Adrenal gland (tissue), 19 donors: ENCODE measurements at places on chromosomes 7 and 10.

DNA sequence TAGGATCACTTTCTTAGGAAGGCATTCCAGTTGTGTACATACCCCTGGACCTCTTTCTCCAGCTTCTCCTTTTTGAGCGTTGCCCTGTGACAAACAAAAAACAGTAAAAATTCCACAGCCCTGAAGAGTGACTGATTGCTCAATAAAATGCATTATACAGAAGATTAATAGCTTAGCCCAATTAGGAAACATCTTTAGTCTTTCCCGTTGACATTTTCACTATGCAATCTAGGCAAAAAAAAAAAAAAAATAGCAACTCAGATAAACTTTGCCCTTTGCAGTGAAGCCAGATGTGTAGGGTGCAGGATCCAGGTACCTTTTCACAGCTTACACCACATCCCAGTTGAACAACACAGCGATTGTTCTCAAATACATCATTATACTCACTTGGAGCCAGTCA is 17.9 kb downstream of the COL28A1 start:
- no peaks in the 10 kb centered on the region for H3K4me1 ChIP-seq
- H3K4me3 ChIP-seq, result no peak overlapping the region
- no peak overlapping the region for H3K27ac ChIP-seq
- no peaks in the 10 kb centered on the region for H3K27me3 ChIP-seq
- no peaks in the 10 kb centered on the region for H3K36me3 ChIP-seq

GRCh38 chr7:44995555-44996493 is 4.2 kb upstream of the CCM2 start:
- no peak for DNase-seq
- no peaks in the 10 kb centered on the region for H3K36me3 ChIP-seq
- H3K27ac ChIP-seq, result no peak overlapping the region
- peaks cover 10% of the 10 kb centered on the region for H3K4me1 ChIP-seq
- H3K27me3 ChIP-seq, result no peaks in the 10 kb centered on the region
- no peak overlapping the region for H3K4me3 ChIP-seq

GRCh38 chr10:3727268-3727667 is 57.7 kb downstream of the KLF6 start:
- H3K4me1 ChIP-seq, result no peaks in the 10 kb centered on the region
- no peak for DNase-seq
- H3K36me3 ChIP-seq, result no peaks in the 10 kb centered on the region
- no peak overlapping the region for H3K27ac ChIP-seq
- no peak overlapping the region for H3K4me3 ChIP-seq

DNA sequence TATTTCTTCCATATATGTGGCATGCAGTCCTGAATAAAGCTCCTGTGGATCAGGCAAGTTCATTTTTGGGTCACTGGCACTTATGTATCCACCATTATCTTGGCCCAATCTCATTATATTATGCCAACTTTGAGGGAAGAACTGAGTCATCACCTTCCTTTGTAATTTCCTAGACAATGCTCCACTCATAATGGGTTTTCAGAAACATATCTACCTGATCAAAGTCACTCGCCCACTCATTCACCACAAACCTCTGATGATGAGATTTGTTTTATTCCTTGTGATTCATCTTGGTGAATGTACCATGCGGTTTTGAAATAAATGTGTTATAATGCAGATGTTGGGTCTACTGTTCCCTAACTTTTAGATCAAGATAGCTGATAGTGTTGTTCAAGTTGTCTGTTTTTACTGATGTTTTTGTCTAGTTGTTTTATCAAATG is 525.8 kb downstream of the KIF20B start:
- no peaks in the 10 kb centered on the region for H3K4me1 ChIP-seq
- H3K4me3 ChIP-seq, result no peak overlapping the region
- H3K27ac ChIP-seq, result no peak overlapping the region
- H3K36me3 ChIP-seq, result no peaks in the 10 kb centered on the region
- DNase-seq, result no peak

- H3K27ac ChIP-seq, result no peak overlapping the region
- no peak for DNase-seq
- H3K4me1 ChIP-seq, result no peaks in the 10 kb centered on the region
- H3K27me3 ChIP-seq, result no peaks in the 10 kb centered on the region
Observed at GRCh38 chr7:43077732-43078391, 34.6 kb upstream of the HECW1 start.

DNA sequence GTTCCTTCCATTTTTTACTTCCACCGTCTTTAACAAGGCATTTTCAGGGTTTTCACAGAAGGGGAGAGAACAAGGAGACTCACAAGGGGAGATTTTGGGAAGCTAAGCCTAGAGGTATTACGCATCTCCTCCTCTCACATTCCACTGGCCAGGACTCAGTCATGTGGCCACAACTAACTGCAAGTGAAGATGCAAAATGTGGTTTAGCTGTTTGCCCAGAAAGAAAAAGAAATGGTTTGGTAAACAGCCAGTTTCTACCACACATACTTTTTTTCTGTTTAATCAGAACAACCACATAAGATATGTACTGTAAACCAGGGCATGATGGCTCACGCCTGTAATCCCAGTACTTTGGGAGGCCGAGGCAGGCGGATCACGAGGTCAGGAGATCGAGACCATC is 21.4 kb upstream of the HELLS start:
- no peaks in the 10 kb centered on the region for H3K27me3 ChIP-seq
- DNase-seq, result no peak
- H3K36me3 ChIP-seq, result no peaks in the 10 kb centered on the region

GRCh38 chr7:44711528-44711927 is 37.1 kb upstream of the ZMIZ2 start:
- H3K27me3 ChIP-seq, result no peaks in the 10 kb centered on the region
- H3K36me3 ChIP-seq, result no peaks in the 10 kb centered on the region
- no peak for DNase-seq
- H3K4me3 ChIP-seq, result no peak overlapping the region
- no peaks in the 10 kb centered on the region for H3K4me1 ChIP-seq

DNA sequence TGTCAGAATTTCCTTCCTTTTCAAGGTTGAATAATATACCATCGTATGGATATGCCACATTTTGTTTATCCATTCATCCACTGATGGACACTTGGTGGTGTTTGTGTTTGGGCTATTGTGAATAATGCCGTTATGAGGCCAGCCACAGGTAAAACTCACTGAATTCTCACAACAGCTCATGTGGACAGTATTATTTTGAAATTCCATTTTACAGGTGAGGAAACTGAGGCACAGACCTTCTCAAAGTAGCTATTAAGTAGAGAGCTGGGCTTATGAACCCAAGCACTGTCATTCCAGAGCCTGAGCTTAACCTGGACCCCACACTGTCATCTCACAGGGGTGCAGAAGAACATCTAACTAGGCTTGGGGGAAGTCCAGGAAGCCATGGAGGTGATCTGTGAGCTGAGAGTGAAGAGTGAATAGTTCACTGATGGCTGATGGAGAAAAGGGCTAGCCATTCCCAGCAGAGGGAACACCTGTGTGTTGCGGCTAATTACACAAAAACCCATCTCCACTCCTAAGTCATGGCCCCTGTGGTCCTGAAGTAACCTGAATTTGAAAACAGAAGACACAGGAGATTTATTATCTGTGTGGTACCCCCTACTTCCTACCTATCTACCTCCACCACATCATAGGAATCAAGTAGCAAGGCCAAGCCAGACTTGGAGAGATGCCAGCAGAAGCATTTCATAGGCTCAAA is 8.7 kb downstream of the INMT start:
- no peaks in the 10 kb centered on the region for H3K36me3 ChIP-seq
- H3K4me1 ChIP-seq, result peaks cover 10% of the 10 kb centered on the region
- H3K27ac ChIP-seq, result peak overlapping the region; percentile 62
- H3K27me3 ChIP-seq, result no peaks in the 10 kb centered on the region

- DNase-seq, result no peak
- H3K4me3 ChIP-seq, result no peak overlapping the region
- no peaks in the 10 kb centered on the region for H3K27me3 ChIP-seq
- H3K36me3 ChIP-seq, result no peaks in the 10 kb centered on the region
- no peak overlapping the region for H3K27ac ChIP-seq
- no peaks in the 10 kb centered on the region for H3K4me1 ChIP-seq
Observed at GRCh38 chr7:130254555-130254954, 12.1 kb upstream of the CPA2 start.

DNA sequence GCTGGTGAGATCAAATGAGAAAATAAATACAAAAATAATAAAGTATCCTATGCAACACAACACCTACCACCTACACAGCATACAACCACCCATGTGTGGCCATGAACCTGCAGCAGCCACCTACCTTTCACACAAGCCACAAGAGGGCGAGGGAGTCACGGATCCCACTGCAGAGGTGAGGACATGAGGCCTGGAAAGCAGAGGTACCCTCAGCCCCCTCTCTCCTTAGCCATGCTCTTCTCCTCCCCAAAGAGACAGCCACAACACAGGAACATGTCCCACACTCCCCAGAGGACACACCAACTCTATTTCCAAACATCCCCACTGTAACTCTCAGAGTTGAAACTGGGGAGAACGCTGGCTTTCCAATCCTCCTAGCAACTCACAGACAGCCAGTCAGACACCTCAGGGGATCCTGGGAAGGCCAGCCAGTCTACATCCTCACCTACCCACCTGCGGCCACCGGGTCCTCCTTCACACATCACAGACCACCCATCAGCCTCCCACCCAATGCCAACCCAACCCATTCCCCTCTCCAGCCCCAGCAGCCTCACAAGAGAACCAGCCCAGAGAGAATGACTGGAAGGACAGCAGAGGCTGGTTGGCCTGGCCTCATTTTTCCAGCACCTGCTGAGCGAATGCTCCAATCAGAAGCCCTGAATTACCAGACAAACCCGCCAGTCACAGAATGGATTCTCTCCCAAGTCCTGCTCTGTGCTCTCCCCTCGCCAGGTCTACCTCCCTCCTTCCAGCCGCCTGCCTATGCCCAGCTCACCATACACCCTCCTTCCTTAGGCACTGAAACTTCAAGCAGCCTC is 18.4 kb downstream of the DLG5 start:
- no peaks in the 10 kb centered on the region for H3K36me3 ChIP-seq
- DNase-seq, result no peak
- peaks cover 50% of the 10 kb centered on the region for H3K4me1 ChIP-seq
- H3K27ac ChIP-seq, result no peak overlapping the region

- no peak overlapping the region for H3K27ac ChIP-seq
- no peaks in the 10 kb centered on the region for H3K36me3 ChIP-seq
- H3K4me1 ChIP-seq, result peaks cover 3% of the 10 kb centered on the region
- H3K4me3 ChIP-seq, result no peak overlapping the region
- H3K27me3 ChIP-seq, result no peaks in the 10 kb centered on the region
- DNase-seq, result no peak
Observed at GRCh38 chr10:109931163-109931562, 7.9 kb upstream of the XPNPEP1 start.

DNA sequence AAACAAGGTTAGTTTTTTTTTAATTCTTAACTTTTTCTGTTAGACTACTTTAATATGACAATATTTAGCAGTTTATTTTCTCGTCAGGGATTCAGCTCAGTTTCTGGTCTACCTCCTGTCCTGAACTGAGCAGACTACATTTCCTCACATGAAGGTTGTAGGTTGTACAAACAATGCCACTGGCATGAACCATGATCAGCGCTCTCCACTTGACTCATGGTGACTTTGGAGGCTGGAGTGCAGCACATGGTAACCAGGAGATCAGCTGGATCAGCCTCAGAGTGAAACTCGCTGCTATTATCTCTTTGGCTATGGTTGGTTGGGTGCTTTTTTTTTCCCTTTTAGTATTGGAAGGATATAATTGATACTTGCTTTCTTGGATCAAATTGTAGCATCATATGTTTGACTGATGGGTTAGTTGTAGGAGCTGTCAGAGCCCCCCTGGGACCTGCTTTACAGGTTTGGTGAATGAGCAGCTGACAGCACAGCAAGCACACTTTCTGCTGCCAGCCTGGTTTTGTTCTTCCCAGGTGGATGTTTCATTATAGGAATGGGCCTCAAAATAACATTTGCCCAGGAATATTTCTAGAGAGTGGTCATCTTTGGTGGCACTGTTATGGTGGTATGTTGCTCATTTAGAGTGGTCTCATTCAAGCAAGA is 556.4 kb downstream of the AUTS2 start:
- H3K27me3 ChIP-seq, result no peaks in the 10 kb centered on the region
- H3K27ac ChIP-seq, result no peak overlapping the region
- no peaks in the 10 kb centered on the region for H3K4me1 ChIP-seq
- DNase-seq, result no peak
- no peak overlapping the region for H3K4me3 ChIP-seq

DNA sequence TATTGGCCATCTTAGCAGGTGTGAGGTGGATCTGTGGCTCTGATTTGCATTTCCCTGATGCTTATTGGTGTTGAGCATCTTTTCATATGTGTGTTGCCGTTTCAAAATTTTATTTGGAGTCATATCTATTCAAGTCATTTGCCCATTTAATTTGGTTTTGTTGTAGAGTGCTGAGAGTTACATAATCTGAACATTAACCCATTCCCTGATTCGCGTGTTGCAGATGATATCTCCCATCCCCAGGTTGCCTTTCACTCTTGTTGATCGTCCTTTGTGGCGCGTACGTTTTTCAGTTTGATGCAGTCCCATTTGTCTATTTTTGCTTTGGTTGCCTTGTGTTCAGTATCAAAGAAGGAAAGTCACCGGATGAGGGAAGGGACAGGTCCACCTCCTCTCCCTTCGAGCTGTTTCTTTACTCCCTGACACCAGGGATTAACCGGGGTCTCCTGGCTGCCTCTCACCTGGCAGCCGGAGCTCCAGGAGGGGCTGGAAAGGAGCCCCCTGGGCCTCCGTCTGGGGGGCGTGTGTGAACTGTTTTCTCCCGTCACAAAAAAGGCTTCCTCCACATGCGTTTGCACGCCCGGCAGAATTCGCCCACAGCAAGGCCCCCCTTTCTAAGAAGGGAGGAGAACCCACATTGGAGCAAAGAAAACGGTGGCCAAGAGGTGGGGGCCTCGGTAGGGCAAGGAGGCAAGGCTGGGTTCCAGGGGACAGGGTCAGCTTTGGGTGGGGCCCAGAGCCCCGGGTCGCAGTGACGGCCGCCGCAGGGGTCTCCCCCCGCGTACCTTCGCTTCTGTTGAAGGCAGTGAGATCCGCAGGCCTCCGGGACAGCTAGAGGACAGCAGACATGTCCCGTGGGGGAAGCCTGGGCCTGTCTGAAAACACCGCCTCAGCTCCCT is 8.3 kb downstream of the MNX1 start:
- H3K4me3 ChIP-seq, result no peak overlapping the region
- no peaks in the 10 kb centered on the region for H3K36me3 ChIP-seq
- no peak overlapping the region for H3K27ac ChIP-seq
- H3K27me3 ChIP-seq, result peaks cover 85% of the 10 kb centered on the region
- DNase-seq, result no peak

GRCh38 chr10:74900297-74900696 is 73.9 kb downstream of the KAT6B start:
- no peaks in the 10 kb centered on the region for H3K36me3 ChIP-seq
- H3K4me1 ChIP-seq, result peaks cover 5% of the 10 kb centered on the region
- H3K27ac ChIP-seq, result no peak overlapping the region
- DNase-seq, result no peak
- H3K4me3 ChIP-seq, result no peak overlapping the region

- no peaks in the 10 kb centered on the region for H3K27me3 ChIP-seq
- H3K4me3 ChIP-seq, result no peak overlapping the region
- H3K4me1 ChIP-seq, result no peaks in the 10 kb centered on the region
- no peak overlapping the region for H3K27ac ChIP-seq
Observed at GRCh38 chr7:75039709-75040108, 33.9 kb downstream of the RCC1L start.

DNA sequence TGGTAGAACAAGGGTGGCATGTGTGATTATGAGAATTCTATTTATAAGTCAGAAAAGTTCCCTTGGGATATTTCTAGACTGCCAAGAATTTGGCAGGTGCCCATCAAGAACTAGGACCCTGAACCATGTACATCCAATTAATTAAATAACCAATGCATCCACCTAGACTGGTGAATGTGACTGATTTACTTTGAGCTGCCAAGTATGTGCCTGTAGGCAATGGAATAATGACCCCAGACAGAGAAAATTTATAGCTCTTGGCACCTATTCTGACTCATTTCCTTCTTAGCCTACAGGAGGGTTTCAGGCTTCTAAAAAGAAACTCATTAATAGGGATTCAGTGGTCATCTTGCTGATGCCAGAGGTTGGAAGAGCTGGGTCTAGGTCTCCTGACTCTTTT is 54.9 kb downstream of the KCNH2 start:
- no peaks in the 10 kb centered on the region for H3K4me1 ChIP-seq
- H3K36me3 ChIP-seq, result no peaks in the 10 kb centered on the region
- no peak overlapping the region for H3K27ac ChIP-seq
- no peaks in the 10 kb centered on the region for H3K27me3 ChIP-seq
